ENCODE measurements at places on chromosomes 1 and 21.

- DNase-seq: peak; percentile 21
Observed at GRCh38 chr1:150093805-150094204, 26.2 kb downstream of the VPS45 start.

DNA sequence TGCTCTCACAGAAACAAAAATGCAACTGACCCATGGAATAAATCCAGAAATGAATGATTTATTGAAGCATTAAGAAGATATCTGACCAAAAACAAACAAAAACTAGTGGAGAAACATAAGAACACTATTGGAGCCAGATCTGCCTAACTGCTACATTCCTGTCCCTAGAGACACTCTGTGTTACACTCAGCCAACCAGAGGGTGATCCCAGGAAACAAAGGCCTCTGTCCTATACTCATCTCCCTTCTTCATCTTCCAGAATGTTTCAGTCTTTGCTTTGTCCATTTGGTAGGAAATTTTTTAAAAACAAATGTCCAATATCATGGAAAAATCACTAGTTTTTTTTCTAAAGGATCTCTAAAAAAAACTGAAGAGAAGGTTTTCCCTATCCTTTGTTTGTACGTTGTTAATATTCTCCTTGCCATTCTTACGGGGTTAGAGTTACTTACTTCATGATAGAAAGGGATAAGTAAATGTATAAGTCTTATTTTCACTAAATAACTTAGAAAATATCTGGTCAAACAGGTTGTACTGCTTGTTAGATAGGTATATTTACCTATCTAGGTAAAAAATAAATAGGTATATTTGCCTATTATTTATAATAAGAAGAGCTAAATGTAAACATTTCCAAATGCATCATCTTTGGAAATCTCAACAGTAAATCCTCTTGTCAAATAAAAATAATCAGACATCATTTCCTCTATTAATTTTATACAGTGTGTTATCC, 59.1 kb downstream of the NME7 start:
- DNase-seq: no peak

DNA sequence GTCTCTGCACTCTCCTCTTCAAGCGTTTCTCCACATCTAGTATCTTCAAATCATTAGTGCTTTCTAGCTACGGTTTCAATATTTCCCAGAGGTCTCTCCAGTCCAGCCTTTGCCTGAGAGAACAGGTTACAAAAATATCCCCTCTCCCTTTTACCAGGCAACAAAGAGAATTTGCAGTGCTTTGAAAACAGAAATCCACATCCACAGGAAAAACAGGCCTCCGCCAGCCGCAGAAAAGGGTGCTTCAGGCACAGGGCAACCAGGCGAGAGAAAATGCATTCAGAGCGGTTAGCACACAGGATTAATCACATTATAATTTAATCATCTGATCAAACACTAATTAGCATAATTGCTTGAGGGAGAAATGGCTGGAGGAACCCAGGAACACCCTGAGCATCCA, 13.8 kb downstream of the DSCAM start:
- no peak for DNase-seq

DNA sequence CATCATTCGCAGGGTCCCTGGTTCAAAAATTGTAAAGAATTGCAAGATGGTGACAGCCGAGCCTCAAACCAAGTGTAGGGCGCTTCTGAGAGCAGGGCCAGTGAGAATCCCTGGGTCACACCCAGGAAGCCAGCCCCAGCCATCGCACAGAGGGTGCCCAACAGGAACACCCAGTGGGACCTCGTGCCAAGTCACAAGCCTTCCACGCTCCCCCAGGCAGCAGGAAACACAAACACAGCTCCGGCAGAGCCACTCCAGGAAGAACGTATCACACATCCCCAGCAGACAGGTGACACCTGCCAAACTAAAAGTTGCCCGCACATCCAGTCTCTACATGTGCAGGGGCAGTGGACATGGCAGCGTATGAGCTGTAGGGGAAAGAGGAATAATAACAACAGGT, 20.2 kb downstream of the DHRS3 start:
- no peak for DNase-seq

- no peak for DNase-seq
Observed at GRCh38 chr1:202113690-202114300, 8.9 kb upstream of the GPR37L1 start.

GRCh38 chr1:115609021-115609420, 32.7 kb upstream of the VANGL1 start:
- DNase-seq: no peak

DNA sequence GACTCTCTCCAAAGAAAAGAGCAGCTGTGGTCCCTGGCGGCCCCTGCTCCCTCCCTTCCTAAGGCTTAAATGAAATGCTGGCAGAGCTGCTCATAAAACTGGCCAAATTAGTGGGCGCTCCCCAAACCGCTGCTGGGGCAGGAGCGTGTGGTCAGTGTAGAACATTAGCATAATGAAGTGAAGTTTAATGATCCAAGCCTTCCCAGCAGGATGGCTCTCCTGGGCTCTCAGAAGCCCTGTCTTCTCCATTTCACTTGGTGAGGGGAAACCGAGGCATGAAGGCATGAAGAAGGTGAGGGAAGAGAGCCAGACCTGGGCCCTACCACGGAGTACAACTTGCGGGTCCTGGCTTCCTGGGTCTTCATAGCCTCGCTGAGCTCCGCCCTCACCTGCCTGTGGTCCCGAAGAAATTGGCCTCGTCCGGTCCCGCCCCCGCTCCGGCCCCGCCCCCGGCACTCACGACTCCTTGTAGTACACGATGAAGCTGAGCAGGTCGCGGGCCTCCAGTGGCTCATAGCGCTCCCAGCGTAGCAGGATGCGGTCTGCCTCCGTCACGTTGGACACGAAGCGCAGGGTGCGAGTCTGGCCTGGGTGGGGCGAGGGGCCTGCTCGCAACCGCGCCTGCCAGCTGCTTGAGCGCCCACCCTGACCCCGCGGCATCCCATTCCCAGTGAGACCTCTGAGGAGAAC, 10.3 kb downstream of the INSRR start:
- DNase-seq: peak; percentile 44

DNA sequence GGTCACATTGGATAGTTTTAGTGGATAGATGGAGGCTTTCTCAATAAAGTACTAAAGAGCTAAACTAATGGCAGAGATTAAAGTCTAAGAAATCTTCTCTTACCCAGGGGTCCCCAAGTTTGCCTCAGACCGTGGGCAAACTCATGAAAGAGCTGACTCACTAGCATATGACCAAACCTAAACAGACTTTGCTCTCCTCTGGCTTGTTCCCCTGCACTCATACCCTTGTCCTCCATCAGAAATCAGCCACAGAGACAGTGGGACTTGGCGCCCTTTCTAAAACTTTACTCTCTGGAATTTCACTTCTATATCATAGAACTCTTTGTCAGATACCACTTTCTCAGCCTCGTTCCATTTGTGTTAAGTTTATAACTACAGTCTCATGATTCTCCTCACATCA, 17.0 kb upstream of the HSD3B2 start:
- DNase-seq: no peak

DNA sequence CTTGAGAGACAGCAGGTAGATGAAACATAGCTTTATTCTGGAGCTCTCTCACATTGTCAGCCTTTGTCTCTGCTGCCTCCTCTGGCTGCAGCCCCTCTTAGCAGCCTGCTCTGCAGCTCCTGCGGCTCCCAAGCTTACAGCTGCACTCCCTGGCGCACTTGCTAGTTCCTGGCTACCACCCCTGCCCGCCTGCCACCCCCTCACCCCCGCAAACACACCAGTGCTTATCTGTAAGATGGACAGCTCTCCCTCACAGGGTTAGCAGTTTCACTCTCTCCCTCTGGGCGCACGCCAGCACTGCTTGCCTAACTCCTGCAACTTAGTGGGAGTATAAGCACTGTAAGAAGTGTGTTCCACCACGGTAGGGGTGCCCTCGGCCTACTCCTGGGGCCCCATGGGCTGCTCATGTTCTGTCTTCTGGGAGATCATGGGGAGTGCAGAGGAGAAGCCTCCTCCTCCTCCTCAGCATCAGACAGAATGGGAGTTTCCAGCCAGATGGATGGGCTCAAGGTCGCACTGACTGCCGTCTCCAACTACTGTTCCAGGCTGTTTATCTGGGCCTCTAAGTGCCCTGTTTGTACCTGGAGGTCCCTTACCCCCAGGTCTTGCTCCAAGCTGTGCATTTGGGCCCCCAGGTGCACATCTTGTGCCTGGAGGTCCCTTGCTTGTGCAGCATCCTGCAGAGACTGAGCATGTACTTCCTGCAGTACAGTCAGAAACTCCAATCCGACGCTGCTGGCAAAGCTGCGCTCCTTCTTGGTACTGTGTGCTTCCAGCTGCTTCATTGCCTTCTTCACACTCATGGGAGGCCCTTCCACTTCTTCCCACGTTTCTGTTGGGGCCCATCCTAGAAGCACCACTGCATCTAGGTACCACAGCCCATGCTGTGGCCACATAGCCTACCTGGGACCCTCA, 1388.1 kb downstream of the AMY1C start:
- peak; percentile 4 for DNase-seq

- DNase-seq: no peak
Observed at GRCh38 chr1:199202331-199202730, 563.5 kb downstream of the PTPRC start.

- DNase-seq: no peak
Observed at GRCh38 chr1:74380252-74380651, 132.2 kb downstream of the LRRC53 start.

- no peak for DNase-seq
Observed at GRCh38 chr21:25640943-25641292, 1.9 kb downstream of the JAM2 start.

- DNase-seq: no peak
Observed at GRCh38 chr1:182602935-182603645, 1.1 kb downstream of the RGS16 start.

DNA sequence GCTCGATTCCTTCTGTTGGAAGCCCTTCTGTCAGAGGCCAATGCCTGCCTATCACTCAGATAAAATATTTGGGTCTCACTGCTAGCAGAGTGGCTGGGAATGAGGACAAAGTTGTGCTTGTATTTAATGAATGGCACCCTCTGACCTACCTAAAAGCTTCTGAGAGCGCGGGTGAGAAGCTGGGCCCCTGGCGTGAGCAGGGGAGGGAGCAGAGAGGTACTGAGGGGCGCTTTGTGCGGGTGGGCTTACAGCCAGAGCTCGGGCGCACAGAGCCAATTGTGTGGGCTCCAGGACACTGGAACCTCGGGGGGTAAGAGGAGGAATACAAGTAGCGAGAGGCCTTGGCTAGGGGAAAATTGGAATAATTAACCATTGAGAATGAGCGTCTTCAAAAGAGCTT, 32.3 kb downstream of the PCAT6 start:
- no peak for DNase-seq

DNA sequence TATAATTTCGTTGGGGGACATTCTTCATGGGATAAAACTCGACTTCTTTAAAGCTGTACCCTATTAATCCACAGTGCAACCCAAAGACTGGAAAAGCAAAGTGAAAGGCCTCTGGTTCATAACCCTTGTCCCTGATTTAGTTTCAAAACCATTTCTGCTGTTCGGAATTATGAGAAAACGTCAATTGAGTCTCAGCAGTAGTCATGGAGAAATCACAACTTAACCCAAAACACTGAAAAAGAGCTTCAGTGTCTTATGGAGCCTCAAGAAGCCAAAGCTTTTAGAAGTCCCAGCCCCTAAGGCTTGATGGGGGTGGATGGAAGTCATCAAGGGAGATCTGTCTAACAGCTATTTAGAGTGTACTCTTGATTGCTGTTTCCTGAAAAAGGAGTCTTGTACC, 73.5 kb upstream of the VCAM1 start:
- no peak for DNase-seq

DNA sequence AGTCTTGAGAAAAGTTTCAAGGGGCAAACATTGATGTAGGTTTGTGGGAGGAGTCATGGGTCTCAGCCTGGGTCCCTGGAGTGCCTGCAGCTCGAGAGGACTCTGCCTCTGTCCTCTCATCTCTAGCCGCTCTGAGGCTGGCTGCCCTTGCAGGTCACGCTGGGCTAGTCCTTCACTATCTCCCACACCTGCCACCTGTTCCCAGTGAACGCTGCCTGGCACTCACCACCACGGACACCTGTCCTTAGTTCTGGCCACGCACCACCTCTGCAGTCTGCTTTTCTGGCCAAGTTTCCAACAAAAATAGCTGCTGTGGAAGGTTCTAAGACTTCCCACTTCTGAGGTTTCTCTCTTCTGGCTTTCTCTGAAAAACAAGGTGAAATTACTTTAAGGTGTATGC, 52.5 kb downstream of the SH3BGR start:
- DNase-seq: no peak

GRCh38 chr1:29739176-29739575, 502.9 kb downstream of the PTPRU start:
- no peak for DNase-seq

GRCh38 chr1:89279011-89279466, 6.4 kb upstream of the GBP5 start:
- no peak for DNase-seq

DNA sequence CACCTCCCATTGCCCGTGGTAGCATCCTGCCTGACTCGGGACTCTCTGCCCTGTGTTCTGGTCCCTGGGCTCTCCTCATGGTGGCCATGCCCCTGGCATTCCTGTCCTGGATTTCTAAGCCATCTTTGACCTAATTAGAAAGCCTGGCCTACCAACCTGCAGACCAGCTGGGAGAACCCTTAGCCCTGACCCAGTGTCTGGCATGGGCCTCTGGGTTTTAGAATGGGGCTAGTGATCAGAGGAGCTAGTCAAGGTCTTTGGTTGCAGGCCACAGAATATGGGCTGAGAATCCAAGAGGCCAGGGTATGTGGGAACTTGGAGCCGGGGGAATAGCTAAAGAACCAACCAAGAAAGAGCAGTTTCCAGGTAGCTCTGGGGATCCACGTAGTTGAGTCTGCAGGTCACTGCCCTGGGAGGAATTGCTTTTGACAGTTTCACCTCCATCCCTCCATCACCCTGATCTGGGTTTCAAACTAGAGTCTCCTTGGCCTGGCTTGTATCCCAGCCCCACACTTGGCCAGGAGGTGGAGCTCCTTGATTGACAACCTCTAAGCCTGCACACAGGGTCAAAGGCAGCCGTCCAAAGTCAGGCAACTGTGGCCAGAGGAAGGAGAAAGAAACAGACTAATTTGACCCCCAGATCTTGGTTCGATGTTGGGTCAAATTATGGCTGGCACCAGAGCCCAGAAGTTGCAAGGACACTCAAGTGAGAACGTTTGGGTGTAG, 54.7 kb upstream of the ABCG1 start:
- peak; percentile 39 for DNase-seq

DNA sequence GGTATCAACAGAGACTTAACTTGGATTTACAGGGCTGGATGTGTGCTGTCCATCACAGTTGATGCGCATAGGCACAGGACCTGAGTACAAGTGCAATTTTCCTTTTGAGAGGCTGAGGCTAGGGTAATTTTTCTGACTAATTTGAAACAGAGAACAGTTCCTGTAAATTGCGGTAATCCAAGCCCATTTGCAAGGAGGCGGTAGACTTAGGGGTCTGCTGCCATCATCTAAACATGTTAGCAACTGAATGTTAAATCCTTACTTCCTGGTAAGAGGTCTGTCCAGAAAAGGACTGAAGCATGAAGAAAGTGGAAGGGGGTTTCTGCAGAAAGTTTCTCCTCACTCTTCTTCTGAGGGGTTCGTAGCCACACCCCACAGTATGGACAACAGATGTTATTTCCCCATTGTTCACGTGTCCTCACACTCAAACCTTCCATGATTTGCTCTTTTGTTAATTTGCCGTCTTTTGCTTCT, 23.7 kb upstream of the C1orf198 start:
- DNase-seq: no peak

All from muscle of back (tissue), 13 donors.